ENCODE measurements at places on chromosomes 11 and 22.

- DNase-seq: no peak
These were observed 5.4 kb upstream of the MIF start for GRCh38 chr22:23888615-23889401.

DNA sequence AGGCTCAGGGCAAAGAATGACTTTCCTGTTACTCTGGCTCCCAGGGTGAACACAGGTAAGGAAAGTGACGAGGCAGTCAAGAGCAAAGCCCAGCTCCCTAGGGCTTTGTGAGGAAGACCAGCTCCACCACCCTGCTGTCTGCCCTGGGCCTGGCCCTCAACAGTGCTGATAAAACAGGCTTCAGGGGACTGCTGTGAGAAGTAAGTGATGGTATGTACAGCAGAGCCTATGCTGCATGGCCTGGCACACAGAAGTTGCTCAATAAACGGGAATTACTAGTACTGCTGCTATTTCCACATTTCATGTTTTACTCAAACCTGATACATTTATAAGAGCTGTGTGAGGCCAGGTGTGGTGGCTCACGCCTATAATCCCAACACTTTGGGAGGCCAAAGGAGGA, 50.3 kb downstream of the MICAL3 start:
- no peak for DNase-seq

GRCh38 chr11:134685793-134686380, 273.8 kb upstream of the B3GAT1 start:
- no peak for DNase-seq

- DNase-seq: no peak
These were observed 2.3 kb upstream of the FXYD2 start for GRCh38 chr11:117826832-117827231.

DNA sequence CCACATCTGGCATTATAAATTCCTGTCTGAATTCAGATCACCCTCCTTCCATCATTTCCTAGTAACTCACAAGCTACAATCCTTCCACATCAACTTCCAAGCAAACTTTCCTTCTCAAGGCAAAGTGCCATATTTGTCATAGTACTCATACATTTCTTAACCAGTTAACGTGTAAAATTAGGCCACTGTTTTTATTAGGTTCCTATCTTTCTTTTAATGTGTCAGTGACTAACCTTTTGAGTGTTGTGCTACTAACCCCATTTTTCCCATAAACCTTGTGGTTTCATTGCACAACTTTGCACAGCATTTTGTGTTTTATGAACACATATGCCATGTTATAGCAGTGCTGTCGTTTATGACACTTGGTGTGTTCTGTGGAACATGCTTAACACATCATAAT, 90.1 kb downstream of the KIF18A start:
- no peak for DNase-seq

GRCh38 chr11:120629407-120630080, 118.0 kb downstream of the GRIK4 start:
- no peak for DNase-seq

GRCh38 chr11:71311928-71312510, 59.6 kb upstream of the SHANK2 start:
- DNase-seq: no peak

DNA sequence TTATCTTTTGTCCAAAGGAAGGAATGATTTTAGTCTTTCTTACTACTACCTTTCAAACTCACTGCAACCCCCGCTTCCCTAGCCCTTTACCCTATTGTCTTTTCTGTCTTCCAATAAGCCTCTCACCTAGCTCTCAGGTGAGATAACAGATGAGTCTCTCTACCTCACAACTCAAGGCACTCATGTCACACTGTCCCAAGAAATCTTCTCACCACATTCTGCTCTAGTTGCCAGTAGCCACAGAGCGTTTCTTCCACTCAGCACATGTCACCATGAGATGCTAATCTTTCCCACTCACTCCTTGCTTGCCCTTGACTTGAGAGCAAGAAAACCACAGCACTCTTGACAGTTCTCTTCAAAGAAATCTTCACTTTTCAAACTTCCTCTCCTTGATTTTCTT, 32.7 kb upstream of the TMEM41B start:
- no peak for DNase-seq

DNA sequence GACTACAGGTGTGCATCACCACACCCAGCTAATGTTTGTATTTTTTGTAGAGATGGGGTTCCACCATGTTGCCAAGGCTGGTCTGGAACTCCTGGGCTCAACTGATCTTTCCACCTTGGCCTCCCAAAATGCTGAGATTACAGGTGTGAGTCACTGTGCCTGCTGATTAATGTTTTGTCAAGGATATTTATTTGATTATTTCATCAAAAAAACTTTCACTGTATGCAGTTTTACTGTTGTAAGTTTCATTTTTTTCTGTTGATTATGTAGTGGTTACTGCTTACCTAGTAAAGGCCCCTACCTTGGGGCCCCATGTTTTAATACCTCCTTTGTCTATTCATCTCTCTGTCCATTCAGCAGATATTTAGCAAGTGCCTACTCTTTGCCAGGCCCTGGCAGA, 16.7 kb upstream of the FAM168A start:
- DNase-seq: no peak

- no peak for DNase-seq
These were observed 68.4 kb downstream of the ZNF280B start for GRCh38 chr22:22440188-22440587.

DNA sequence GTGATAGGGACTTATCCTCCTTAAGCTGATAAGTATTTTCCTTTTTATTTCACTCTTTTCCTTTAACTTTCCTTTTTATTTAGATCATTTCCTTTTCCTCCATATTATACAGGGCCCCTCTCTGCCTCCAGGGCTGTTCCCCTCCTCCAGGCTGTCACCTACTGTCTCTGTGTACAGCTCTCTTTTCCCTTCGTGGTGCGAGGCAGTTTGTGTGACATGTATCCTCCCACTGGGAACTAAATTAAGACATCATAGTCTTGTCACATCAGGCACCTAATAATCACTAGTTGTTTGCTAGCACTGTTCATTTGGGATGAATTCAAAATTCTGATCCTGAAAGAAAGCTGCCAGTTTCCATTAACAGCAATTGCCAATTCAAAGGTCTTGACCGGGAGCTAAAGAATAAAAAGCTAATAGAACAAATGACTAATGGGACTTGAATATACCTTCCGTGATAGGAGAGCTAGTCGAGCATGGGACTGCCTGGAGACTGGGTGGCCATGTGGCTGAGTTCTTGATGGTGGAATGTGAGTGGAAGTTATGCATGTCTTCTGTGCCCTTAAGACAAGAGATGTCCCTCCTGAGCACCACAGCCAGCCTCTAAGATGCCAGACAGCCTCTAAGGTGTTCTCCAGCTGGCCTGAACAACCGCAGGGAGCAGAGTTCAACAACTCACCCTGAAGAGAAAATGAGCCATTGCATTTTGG, 77.7 kb upstream of the LRRC55 start:
- DNase-seq: no peak

DNA sequence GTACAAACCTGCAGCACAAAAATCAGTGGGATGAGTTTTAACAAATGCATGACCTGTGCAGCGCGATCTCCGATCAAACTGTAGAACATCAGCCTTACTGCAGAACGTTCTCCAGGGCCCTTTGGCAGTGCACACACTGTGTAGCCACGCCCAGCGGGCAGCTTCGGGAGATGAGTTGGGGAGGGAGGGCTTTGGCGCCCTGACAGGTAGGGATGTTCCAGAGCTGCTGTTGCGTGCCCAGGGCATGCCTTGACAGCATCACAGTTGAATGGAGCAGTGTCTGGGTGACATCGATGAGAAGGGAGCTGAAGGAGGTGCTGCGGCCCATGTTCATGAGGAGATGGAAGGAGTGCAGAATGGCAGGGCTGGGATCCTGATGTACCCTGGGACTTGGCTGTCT, 80.2 kb downstream of the TBC1D22A start:
- DNase-seq: no peak

- no peak for DNase-seq
These were observed 94.6 kb upstream of the PITPNB start for GRCh38 chr22:28013611-28014010.

DNA sequence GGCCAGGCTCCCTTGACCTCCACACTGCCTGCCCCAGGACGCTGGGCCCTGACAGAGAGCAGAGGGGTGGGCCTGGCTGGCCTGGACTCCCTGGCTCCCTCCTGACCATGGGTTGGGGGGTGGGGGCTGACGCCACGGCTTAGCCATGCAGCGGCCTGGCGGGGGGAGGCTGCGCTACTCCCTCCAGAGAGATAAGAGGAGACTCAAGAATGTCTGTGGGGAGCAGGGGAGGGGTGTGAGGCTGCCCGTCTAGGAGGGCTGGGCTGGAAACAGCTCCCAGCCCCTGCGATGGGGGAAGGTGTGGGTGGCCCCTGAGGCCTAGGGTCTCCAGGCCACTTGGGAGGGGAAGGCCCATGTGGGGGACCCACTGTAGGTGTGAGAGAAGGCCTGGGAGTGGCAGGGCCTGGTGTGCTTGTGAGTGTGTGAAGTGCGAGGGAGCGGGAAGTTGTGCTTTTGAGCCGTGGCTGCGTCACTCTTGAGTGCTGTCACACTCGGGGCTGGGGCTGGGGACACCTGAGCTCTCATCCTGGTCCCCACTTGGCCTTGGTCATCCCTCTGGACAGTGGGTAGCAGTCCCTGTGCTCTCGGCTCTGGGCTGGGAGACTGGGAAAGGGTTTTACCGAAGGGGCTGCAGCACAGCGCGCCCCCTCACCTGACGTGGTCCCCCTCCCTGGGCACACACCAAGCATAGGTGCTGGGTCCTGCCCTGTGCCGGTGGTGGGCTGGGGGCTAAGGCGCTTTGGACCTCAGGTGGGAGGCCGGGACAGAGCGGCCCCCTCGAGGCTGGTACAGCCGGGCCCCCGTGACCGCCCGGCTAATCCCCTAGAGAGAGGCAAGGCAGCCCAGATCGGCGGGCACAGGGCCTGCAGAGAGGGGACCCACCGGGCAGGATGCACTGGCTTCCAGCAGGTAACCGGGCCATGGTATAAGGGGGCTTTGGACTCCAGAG, 2.4 kb downstream of the MYRF start:
- no peak for DNase-seq

- peak; percentile 87 for DNase-seq
These were observed at the start of gene ST3GAL4 for GRCh38 chr11:126355324-126355925. TSS of gene ST3GAL4 (plus strand) at chr11:126355686. CDS start at chr11:126406156, 50,470 bp downstream.

DNA sequence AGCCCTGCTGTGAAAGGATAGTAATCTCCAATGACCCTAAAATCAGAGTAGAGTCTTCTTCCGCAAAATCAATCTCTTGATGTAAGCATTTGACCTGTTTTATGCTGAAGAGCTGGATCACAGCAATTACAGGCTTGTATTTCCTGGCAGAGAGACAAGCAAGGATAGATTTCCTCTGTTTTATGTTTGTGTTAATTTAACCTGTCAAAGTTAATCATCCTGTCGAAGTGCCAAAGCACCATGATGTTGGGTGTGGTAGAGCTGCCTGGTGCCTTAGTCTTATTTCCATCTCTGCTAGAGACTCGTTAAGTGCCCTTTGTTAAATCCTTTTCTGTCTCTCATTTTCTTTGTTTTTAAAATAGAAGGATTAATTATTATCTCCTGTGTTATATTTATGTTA, 248.1 kb downstream of the CNTN5 start:
- no peak for DNase-seq

- peak; percentile 17 for DNase-seq
These were observed at the start of gene KLHL22 for GRCh38 chr22:20494978-20495860. TSS of gene KLHL22 (minus strand) at chr22:20495795. CDS start at chr22:20489211, 6,584 bp downstream.

DNA sequence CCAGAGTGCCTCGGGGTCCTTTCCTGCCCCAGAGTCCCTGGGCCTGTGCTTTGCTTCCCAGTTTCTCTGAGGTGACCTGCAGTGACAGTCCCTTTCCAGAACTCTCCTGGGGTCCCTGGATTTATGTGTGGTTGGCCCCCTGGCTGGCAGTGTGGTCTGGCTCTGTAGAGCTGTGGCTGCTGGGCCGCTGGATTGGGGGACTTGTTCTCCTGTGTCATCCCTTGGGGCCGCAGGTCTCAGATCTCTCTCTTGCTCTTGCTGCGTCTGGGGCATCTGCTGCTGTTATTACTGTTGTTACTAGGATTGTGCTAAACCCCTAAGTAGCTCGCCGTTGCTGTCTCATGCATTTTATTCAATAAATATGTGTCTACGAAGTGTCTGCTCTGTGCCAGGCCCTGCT, 31.9 kb downstream of the FAM83F start:
- DNase-seq: no peak

GRCh38 chr22:31179345-31179744, 19.4 kb downstream of the RNF185 start:
- no peak for DNase-seq

DNA sequence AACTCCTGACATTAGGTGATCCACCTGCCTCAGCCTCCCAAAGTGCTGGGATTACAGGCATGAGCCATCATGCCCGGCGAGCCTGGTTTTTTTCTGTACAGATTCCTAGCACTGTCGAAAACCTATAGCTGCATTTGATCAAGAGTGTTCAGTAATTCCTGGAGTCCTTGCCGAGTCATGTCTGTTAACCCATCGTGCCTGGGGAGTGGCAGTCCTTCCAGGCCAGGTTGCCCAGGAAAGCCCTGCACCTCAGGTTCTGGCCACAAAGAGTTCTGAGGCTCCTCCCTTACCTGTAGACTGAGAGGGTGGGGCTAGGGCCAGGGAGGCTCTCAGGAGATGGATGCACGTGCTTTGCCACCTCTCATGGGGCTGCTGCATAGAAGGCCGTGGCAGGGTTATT, 17.0 kb downstream of the YDJC start:
- no peak for DNase-seq

DNA sequence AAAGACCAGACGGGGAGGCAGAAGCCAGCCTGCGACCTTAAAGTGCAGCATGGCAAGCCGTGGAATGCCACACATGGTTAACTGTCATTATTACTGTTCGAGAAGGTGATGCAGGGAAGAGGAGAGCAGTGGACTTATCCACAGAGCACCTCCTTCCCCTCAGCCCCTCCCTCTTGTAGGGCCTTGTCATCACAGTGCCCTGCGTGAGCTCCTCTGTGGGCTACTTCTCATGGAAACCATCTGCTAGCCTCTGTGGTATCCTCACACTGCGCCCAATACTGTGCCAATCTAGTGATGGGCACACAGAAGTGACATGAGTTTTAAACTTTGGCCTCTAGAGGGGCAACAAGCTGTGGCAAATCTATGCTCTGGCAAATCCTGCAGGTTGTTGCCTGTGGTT, 18.2 kb upstream of the CCDC134 start:
- no peak for DNase-seq

DNA sequence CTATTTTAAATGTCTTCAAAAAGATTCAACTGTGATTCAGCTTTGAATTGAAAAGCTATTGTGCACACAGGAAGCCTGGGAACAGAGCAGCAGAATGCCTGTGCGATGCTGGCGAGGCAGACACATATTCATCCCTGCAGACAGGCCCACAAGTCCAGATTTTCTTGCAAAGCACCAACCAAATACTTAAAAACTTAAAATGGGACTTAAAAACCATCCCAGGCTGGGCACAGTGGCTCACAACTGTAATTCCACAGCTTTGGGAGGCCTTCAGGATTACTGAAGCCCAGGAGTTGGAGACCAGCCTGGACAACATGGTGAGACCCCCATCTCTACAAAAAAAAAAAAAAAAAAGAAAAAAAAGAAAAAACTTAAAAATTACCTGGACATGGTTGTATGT, 122.6 kb upstream of the SERPIND1 start:
- no peak for DNase-seq

- DNase-seq: no peak
These were observed 33.2 kb upstream of the CTSC start for GRCh38 chr11:88370782-88371181.

GRCh38 chr22:29377979-29378378, 10.4 kb downstream of the AP1B1 start:
- no peak for DNase-seq
